Fibroblast of mammary gland (primary cell): ENCODE measurements at places on chromosomes 11 and 22.

DNA sequence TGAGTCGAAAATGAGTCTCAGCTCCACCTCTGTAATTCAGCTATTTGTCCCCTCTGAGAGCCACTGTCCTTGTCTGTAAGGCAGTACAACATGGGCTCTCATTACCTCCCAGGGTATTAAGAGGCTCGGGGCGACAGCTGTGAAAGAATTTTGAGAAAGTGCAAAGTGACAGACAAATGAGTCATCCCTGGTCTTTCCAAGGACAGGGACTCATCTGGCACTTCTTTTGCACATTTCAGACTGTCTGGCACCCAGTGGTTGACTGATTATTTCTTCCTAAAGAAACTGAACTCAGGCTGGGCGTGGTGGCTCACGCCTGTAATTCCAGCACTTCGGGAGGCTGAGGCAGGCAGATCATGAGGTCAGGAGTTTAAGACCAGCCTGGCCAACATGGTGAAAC lies 62.1 kb upstream of the ARFGAP3 start:
- DNase-seq, result no peak

DNA sequence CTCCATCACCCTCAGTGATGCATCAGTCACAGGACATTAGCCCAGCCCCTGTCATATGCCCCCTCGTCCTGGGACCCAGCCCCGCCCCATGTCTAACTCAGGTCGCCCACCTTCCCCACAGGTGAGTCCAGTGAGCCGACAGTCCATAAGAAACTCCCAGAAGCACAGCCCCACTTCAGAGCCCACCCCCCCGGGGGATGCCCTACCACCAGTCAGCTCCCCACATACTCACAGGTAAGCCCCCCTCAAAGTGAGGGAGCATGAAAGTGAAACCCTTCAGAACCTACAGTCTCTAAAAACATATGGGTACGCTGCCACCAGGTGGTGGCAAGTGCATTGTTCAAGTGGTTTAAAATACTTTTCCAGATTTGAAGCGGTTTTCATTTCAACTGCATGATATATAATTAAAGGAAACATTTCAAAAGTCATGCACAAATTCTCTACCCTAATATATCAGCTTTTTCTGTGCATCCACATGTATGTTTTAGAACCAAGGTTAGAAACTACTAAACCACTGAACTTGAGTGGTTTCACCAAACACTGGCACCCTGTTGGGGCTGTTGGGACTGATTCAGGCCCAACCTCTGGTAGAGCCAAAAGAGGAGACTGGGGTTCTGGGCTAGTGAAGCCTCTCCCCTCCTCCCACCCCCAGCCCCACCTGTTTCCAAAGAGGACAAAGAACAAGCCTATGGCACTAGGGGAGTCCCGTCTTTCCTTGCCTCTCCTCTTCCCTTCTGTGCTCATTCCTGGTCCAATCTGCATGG lies 17.3 kb downstream of the EPS8L2 start:
- peak; percentile 62 for DNase-seq

DNA sequence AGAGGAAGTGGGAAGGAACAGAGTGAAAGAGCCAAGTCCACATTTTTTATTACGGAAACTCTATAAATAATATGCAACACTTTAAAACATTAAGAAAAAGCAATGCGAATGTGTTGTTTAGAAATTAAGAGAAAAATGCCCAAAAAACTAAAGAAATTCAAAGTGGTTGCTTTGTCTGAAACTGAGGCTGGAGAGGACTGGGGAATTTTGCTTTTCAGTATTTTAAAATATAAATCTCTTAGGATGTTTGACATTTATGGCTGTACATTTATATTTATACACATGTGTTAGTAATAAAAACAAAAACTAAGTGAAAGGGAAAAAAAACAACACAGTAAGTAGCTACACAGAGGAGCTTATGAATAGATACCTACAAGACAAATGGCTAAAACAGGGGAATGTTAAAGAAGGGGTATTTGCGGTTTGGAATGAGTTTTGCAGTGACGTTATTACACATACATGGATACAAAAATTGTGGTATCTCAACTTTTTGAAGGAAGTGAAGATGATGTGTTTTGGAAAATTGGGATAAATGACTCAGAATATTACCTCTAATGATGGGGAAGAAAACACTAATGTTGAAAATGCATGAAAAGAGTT lies 97.0 kb upstream of the DRD2 start:
- DNase-seq, result peak; percentile 7

DNA sequence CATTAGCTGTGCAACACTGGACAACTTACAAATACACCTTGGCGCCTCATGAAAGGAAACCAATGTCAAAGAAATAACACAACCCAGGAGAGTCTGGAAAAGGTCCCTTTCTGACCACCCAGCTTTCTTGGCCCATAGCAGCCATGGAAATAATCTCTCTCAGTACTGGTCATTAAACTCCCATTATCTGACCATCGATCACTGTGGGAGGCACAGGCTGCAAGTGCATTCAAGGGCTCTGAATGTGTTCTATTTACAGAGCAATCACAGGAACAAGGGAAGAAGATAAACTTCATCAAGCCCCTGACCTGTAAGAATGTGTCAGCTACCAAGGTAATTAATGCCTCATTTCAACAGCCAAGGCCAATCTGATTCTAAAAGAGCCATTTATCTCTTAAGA lies 40.1 kb downstream of the CTSC start:
- no peak for DNase-seq

- peak; percentile 8 for DNase-seq
Observed at GRCh38 chr22:17476838-17477237, 86.5 kb upstream of the SLC25A18 start.
